ENCODE measurements at places on chromosomes 5 and 9. TPM values are rescaled to one million over a fixed set of nuclear protein-coding genes. Genes with fewer than 3 reads are reported as not detected.
A peak's percentile ranks its signal among the peaks of the same experiment; 100 is the strongest.

The HDAC3 gene
- total RNA-seq: 88.1 TPM

DNA sequence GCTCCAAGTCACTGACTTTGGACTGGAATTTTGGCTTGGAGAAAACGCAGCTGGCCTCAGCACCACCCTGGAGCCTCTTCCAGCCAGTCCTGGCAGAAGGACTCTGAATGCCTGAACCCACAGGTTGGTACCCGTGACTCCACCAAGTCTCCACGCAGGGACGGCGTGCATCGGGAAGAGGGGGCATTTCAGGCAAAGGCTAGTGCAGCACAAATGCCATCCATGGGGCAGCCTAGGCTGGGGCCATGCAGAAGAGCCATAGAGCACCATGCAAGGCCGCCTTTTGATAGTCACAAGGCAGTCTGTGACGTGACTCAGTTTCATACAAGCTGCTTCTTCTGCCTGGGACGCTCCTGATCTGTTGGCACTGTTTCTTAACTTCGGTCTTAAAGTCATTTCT is 28.0 kb downstream of the GDNF start:
- no peak for DNase-seq

DNA sequence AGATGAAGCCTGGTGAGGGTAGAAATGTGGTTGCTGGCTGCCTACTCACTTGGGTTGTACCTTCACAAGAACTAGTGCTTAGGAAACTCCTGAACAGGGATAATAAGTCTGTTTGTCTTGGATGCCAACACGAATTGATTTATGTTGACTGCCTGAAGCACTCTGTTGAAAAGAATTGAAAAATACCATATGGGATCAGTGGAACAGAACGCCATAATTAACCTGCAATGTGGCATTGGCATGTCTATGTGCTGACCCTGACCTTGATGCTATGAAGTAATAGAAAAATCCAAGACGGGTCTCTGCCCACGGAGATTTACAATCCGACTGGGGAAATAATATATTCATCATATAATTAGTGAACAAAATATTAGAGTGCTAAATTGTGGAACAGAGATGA is 10.5 kb downstream of the LIX1 start:
- no peak for DNase-seq

GRCh38 chr9:94920420-94921091 is 194.1 kb downstream of the AOPEP start:
- no peak for DNase-seq

DNA sequence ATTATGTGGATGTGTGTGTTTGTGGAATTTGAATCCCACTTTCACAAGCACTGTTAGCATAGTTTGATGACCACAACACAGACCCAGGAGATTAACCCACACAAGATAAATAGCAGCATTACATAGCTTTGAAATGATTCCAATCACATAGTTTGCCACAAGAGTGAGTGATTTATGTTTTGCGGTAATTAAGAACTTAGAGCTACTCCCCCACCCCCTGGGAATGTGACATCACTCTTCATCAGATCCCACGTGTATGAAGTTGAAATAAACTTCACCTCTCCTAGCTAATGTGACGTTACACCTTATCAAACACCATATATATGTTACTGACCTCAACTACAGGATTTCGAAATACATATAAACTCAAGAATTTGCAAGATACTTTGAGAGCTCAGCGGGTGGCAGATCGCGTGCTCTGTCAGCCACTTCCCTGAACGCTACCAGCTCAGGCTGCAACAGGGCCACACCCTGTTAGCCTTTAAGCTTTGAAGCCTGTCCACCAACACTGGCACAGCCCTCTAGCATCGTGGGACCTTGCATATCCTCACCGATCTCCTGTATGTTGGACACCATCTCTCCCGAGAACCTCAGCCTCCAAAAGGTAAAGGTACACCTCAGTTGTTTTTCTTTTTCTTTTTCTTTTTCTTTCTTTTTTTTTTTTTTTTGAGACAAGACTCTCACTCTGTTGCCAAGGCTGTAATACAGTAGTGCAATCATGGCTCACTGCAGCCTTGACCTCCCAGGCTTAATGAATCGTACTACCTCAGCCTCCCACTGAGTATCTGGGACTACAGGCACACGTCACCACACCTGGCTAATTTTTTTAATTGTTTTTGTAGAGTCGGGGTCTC is 1.7 kb upstream of the AGTPBP1 start:
- no peak for DNase-seq

DNA sequence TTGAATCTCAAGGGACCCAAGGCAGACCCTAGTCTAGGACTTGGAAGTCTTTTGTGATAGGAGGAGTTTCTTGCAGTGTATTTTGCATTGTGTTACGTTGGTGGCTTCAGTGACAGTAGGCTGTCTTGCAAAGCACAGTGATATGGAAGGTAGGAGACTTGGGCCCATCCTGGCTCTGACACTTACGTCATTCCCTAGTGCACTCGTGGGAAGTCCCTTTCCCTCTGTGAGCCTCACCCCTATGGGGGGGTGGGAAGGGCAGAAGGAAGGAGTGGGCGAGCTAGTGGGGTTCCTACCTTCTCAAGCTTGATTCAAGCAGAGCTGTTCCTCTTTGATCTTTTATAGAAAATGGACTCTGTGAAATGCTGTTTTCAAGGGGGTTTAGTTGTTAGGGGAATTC is 9.2 kb upstream of the TEX53 start:
- DNase-seq: no peak

GRCh38 chr9:117412006-117412715 is 2.7 kb downstream of the ASTN2 start:
- no peak for DNase-seq

DNA sequence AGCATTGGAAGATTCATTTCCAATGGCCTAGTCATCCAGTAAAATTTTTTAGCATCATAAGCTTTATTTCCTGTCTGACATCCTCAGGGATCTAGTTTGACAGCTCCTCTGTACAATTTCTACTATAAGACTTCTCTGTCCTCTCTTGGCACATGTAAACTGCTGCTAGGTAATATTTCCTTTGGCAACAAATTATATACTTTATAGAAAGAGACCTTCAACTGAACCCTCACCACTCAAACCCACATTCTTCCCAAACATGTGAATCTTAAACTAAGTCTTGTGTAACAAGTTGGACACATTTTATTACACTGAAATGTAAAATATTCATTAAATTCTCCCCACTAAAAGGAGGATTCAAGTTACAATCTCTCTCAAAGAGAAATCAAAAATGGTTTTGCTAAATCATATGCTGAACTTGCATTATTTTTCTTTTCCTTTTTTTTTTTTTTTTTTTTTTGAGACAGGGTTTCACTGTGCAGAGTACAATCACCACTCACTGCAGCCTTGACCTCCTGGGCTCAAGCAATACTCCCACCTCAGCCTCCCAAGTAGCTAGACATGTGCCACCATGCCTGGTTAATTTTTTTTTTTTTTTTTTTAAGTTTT is 36.9 kb downstream of the SCAI start:
- DNase-seq: no peak

The C5orf22 gene
- total RNA-seq: 37.7 TPM

GRCh38 chr9:109806506-109807115 is 26.6 kb downstream of the PALM2AKAP2 start:
- no peak for DNase-seq

DNA sequence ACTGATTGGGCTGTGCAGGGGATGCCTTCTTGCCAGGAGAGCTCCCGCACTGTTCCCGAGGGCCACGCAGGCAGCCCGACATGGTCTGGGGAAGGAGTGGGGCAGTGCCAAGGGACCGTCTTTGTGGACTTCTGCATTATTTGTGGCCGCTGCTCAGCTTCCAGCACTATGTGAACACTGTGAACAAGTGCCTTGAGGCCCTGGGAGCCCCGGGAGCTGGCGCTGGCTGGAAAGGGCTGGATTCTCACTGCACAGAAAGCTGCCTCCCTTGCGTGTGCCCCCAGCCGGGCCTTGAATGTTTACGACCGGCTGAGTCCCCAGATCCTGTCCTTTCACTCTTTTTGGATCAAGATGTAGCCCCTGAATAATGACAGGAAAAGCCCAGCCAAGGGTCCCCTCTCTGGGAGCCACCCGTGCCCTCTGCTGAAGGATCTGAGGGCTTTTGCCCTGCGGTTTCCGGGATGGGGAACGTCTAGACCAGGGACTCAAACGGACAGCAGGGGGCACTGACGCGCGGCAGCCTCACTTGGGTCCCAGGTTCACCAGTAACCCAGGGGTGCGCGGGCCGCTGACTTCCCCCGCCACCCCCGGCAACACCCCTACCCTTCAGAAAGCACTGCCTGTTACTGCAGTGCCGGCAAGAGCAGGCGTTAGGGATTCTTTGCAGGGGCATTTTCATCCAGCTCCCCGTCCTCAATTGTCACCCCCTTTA is 98.9 kb upstream of the FCN2 start:
- DNase-seq: no peak

GRCh38 chr9:109477258-109478050 is 20.7 kb downstream of the PTPN3 start:
- no peak for DNase-seq

The PCDHB7 gene
- not detected for total RNA-seq

The PCDHGA5 gene
- 0.19 TPM for total RNA-seq

GRCh38 chr5:180648658-180649296 is 623 bp downstream of the FLT4 start:
- DNase-seq: peak; percentile 65

- DNase-seq: no peak
Observed at GRCh38 chr5:159174511-159175168, 34.7 kb downstream of the RNF145 start.

GRCh38 chr5:76831110-76831452 is 12.3 kb downstream of the F2RL1 start:
- DNase-seq: no peak

- no peak for DNase-seq
Observed at GRCh38 chr5:64939772-64940510, 171.2 kb downstream of the CWC27 start.

The ROPN1L gene
- not detected for total RNA-seq

- no peak for DNase-seq
Observed at GRCh38 chr5:174900240-174900865, 176.0 kb downstream of the MSX2 start.

- DNase-seq: no peak
Observed at GRCh38 chr5:10486511-10487344, 45.0 kb downstream of the ROPN1L start.

GRCh38 chr9:134962973-134963364 is 45.3 kb upstream of the FCN1 start:
- no peak for DNase-seq

DNA sequence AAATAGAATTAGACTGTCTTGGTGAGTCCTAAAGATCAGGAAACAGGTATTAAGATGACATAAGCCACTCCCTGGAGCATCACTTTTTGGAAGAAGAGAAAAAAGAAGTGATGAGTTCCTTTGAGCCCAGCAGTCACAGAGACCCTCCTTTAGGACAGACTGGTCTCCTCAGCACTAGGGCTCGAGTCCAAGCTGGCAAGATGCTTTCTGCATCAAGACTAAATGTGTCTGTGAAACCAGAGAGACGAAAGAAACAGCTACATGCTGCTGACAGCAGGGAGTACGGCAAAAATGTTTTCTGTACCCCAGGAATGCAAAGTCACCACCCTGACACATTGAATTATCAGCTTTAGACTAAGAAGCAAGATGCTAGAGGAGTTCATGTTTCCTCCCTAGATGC is 184.5 kb downstream of the CRB2 start:
- no peak for DNase-seq

DNA sequence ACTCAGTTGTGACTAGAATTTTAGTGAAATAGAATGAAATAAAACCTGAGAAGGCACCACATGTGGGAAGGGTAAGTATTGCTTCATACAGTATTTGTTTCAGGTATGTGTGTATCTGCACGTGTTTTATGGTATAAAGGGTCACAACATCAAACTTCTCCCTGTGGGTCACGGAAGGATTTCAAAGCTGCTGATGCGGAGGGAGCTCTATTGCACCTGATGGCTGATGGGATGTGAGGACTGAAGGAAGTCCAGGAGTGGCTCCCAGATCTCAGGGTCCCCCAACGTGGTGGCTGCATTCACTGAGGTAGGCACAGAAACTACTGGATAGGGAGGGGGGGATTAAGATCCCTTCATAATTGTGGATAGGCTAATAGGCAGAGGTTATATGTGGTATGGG is 159.7 kb downstream of the PJA2 start:
- no peak for DNase-seq

DNA sequence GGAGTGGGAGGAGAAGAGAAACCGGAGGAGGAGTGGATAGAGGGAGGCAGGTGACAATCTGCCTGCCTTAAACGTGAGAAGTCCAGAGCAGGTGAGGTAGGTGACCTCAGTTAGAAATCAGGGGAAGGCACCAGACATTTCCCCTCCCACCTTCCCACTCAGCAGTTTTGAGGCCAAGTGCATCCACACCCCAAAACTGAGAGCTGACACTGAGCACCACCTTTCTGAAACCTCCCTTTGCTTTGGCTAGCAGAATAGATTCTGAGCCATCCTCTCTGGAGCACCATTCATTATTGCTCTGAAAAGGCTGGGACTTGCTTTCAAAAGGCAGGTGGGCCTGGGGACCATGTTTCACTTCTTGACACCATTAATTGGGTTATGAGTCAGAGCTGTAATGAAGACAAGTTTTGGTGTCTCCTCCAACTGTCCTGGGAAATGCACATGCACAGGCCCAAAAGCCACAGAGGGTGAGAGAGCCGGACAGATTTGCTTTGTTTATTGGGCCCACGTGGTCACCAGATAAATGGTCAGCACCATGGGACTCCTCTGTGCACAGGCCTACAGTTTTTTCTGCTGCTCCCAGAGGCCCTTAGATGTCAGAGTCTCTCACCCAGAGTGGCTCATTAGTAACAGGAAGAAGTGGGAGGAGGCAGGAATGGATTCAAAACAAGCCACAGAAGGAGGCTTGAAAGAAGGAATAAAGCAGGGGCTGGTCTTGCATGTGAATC is 314.7 kb downstream of the TLE1 start:
- DNase-seq: no peak

GRCh38 chr9:86534572-86535258 is 180.5 kb upstream of the TUT7 start:
- DNase-seq: no peak

- no peak for DNase-seq
Observed at GRCh38 chr9:133795049-133795448, 56.9 kb upstream of the SARDH start.

- no peak for DNase-seq
Observed at GRCh38 chr9:7358876-7359275, 440.7 kb downstream of the DMAC1 start.

The TEX48 gene
- 0.56 TPM for total RNA-seq

DNA sequence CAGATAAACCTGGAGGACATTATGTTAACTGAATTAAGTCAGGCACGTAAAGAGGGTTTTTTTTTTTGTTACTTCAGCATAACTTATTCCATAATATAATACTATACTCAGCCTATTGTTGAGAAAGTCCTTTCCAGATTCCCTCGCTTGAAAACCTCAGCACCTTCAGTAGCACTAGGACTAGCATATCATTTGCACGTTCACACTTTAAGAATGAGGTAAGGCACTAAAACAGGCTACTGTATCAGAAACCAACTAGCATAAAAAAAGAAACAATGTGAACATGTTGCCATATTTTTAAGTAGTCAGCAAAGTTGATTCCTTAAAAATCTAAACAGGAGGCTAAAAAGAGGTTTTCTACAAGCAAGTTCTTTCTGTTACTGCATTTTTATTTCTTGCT is 504.0 kb downstream of the PTPRD start:
- no peak for DNase-seq

GRCh38 chr9:126720661-126721563 is 83.9 kb upstream of the ZBTB43 start:
- DNase-seq: peak; percentile 70
